ENCODE measurements at places on chromosomes 3 and 15.

DNA sequence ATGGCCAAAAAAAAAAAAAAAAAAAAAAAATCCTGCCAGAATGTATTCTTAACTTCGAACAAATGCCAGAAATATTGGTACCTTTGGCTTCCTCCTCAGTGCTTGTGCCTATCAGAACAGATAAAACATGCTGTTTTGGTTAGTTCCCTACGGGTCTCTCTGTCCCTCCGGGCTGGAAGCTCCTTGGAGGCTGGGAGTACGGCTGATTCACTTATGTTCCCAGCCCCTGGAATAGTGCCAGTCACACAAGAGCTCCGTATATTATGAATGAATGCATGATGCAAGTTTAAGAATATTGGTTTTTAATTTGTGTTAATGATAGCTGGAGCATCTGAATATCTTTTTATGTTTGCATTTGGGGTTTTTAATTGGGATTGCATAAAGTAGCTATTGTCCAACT, 44.0 kb downstream of the NR2F2 start:
- DNase-seq, result no peak

- no peak for DNase-seq
Observed at GRCh38 chr3:140394488-140395133, 283.3 kb upstream of the TRIM42 start.

- DNase-seq, result peak; percentile 72
Observed at GRCh38 chr3:194058189-194058571, 77.8 kb upstream of the HES1 start.

GRCh38 chr3:46593274-46593862, 19.0 kb upstream of the FAM240A start:
- DNase-seq, result no peak

GRCh38 chr3:172313671-172314070, 134.6 kb downstream of the GHSR start:
- DNase-seq, result no peak

GRCh38 chr15:29822100-29822683, at the start of gene TJP1:
Gene TJP1 (minus strand): TSS chr15:29822468. CDS start chr15:29822028, 440 bp downstream.
- peak; percentile 87 for DNase-seq

DNA sequence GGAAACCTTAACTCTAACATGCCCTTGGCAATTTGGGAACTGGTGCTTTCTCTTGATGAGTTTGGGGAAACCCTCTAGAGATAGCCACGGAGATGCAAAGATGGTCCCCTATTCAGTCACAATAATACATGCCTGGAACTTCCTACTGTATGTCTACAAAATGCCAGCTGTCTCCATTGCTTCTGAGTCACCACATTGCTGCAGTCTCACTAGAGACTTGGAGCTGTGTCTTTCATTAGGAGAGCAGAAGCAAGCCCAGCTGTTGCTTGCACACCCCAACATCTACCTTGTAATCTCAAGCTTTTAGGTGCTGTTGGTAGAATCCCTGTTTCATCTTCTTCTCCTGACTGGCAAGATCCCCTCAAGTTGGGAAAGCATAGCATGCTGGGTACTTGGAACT, 261.0 kb downstream of the ADAMTSL3 start:
- no peak for DNase-seq

Measured in brain (organoid and tissue), 16 donors.